ENCODE measurements at places on chromosomes 7 and 10.

- no peak for DNase-seq
Observed at GRCh38 chr7:110407706-110408105, 683.2 kb upstream of the LRRN3 start.

DNA sequence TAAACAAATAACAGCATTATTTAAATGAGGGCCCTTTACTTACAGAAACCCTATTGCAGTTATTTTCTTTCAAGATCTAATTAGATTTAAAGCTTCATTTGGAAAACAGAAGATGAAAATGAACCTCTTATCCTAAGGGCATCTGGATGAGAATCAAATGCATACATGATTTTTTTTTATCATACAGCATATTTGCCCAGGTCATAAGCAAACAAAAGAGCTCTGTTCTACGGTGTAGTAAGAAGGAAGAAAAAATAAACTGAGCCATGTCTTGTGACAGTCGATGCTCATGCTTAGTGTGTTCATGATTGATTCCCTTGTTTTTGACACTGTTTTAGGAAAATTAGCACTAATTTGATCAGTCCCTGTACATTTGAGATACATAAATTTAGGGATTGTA lies 202.6 kb upstream of the RNF32 start:
- DNase-seq = no peak

- no peak for DNase-seq
Observed at GRCh38 chr10:1782841-1783240, 45.5 kb upstream of the ADARB2 start.

GRCh38 chr10:60267802-60268201 lies 121.9 kb downstream of the ANK3 start:
- no peak for DNase-seq

DNA sequence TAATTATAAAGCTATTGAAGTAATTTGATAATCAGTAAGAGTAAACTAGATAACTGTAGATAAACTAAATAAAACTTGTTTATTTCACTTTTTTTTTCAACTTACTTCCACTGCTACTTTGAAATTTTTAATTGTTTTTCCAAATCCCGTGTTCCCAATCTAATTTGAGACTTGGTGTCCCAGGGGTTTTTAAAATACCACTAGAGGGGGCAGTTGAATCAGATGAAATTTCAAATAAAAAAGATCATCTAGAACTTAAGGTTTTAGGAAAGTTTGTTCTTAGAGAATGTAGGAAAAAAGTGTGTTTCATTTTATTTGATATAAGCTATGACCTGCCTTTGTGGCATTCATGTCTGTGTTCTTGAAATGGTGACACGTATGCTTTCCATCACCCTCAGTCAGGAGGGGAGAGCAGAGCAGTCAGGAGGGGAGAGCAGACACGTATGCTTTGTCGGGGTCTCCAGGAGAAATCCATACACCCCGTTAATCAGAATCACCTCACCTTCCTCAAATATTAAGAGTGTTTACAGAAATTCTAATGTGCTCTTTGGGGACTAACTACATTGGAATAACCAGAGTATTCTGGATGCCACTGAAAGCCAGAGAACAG lies 49.9 kb downstream of the C10orf67 start:
- peak; percentile 21 for DNase-seq

DNA sequence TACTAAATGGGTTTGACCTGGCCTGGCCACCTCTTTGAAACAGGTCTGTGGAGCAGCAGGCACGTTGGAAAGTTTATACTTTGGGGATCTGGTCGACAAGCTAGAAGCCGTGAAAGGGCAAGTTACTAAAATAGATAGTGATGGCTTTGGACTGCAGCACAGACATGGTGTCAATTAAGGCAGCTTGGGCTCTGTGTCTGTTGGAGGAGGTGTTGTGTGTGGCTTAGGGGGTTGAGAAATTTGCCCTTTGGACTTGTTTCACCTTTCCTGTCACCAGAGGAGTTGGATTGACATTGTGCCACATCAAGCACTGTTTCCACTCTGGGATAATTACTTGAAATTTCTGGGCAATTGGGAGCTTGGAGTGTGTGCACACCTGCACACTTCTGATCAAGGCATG lies 251.8 kb upstream of the MKI67 start:
- DNase-seq = no peak

DNA sequence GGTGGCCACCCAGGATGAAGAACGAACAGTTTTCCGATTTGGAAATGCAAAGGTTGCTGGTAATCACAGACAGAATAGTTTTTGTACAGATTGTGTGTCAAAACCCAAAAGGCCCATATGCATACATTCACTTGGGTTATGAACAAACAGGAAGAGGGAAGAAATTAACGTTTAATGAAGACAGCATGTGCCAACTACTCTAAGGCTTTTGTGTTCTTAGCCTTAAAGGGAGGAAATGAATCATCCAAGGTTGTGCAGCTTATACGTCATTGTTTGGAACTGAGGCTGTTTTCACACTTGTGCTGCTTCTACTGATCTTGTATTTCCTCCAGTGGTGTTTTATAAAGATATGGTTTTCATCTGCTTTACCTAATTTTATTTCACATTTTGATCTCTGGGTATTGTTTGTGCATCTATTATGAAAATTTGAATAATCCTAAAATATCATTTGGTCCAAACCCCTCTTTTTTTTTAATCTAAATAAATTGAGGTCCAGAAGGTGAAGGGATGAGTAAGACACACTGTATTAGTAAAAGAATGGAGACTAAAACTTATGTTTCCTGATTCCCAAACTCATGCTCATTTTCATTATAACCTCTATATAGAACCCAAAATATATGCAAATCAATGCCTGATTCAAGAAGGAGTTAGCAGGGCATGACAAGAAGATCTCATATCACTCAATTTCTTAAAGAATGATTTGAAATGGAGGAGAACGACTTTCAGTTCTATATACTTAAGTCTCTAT lies 373.1 kb downstream of the THSD7A start:
- peak; percentile 34 for DNase-seq

- DNase-seq = no peak
Observed at GRCh38 chr7:29488977-29489376, 74.7 kb upstream of the PRR15 start.

GRCh38 chr7:41760293-41760692 lies 57.4 kb upstream of the INHBA start:
- no peak for DNase-seq

GRCh38 chr10:67924136-67924535 lies 39.7 kb downstream of the SIRT1 start:
- no peak for DNase-seq

- DNase-seq = no peak
Observed at GRCh38 chr10:1348773-1349050, 292.5 kb downstream of the WDR37 start.

GRCh38 chr7:98852826-98853225 lies 17.0 kb downstream of the TMEM130 start:
- DNase-seq = no peak
